ENCODE measurements at places on chromosomes 2 and 18.

DNA sequence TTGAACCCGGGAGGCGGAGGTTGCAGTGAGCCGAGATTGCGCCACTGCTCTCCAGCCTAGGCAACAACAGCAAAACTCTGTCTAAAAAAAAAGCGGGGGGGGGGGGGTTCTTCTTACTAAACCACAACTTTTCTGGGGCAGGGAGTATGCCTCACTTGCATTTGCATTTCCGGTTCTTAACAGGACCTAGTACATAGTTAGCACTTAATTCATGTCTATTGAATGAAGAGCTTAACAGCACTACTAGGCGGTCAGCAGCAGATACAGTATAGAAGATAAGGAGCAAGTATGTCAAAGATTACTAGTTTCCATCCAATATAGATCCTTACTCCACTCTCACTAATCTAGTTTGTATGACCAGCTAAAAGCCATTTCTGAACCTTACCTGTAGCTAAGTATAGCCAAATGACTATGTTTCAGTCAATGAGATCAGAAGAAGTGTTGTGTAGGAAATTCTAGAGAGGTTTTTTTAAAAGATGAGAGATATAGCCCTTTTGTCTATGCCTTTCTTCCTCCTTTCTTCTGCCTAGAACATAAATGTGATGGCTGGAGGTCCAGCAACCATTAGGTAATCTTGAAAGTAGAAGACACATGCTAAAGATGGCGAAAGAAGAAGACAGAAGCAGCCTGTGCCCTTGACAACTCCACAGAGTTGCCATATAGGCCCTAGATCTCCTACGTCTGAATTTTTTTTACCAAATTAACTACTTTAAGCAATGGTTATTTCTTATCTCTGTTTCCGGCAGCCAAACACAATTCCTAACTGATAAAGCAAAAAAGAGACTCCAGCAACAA lies 11.3 kb downstream of the HYCC2 start:
- DNase-seq, result no peak

- DNase-seq, result no peak
These were observed 265.1 kb upstream of the SIX2 start for GRCh38 chr2:45274250-45274926.

GRCh38 chr18:14089781-14090180 lies 42.5 kb downstream of the ZNF519 start:
- DNase-seq, result no peak

- DNase-seq, result peak; percentile 32
These were observed 69.3 kb downstream of the MARCO start for GRCh38 chr2:119011162-119011909.

GRCh38 chr18:38025433-38026038 lies 459.9 kb upstream of the CELF4 start:
- no peak for DNase-seq

DNA sequence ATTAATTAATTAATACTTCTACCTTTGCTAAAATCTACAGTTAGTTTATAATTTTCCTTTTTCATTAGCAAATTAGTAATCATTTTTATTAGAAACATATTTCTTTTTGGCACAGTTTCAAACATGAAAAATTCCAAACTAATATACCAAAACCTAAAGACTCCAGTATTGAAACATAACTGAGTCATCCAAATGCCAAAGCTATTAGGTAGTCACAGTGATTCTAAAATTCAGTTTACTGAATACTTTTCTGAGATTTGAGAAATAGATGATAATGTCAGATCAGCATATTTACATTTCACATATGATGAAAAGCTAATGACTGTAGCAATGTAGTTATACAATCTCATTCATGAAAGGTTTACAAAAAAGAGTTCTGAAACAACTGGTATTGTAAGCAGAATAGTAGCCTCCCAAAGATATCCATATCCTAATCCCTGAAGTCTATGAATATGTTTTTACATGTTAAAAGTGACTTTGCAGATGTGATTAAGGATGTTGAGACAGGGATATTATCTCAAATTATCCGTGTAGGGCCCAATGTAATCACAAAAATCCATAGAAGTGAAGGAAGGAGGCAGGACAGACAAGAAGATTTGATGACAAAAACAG lies 680.2 kb upstream of the CHAC2 start:
- DNase-seq, result no peak

- DNase-seq, result no peak
These were observed 68.0 kb downstream of the NPAS2 start for GRCh38 chr2:100887713-100888495.

DNA sequence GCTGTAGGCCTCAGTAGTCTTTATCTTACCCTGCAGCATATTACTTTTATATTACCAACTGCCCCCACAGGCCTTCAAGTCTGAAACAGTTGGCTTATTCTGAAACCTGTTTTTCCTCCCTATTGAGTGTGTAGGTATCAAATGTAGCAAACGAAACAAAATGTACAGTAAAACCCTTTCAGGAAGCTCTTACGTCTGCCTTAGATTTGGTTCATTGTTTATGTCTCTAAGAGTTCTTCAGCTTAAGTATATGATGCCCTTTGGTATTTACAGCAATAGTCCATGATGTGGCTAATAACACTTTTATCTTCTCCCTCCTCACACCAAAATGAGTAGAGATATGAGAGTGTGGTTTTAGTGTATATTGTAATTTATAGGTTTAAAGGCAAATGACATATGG lies 108.8 kb downstream of the DOCK10 start:
- no peak for DNase-seq
